ENCODE measurements at places on chromosomes 4 and X. TPM values are rescaled to one million over a fixed set of nuclear protein-coding genes. Genes with fewer than 3 reads are reported as not detected.

DNA sequence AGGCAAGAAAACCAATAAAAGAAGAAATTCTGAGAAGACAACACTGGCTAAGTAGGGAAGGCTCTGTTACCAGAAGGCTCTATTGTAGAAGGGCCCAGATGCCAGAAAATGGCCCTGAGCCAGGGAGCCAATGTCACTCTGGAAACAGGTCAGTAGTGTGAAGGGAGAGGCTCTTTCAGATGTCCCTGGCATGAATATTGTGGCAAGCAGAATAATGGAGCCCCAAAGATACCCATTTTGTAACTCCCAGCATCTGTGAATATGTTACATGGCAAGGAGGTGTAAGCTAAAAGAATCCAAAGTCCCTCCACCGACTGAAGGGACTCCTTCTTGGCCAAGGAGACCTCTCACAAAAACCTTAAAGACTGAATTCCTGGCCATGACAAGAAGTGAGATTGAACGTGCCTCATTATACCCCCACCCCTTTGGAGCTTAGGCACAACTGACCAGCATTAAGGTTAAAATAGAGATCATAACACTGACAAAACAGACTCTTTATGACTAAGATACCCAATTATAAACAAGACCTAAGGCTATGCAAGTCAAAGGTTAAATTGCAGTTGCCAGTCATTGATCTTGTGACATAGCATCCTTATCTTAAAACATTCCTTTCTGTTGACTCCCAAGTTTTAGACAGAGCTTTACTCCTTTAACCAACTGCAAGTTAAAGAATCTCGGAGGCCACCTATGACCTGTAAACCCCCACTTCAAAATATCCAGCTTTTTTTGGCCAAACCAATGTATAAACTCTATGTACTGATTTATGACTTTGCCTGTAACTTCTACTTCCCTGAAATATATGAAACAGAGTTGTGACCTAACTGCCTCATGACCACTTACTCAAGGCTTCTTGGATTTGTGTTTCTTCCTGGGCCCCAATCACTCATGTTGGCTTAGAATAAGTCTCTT, 42.2 kb upstream of the SMIM10 start:
- no peak for DNase-seq

- no peak for DNase-seq
These were observed 488.2 kb downstream of the GRID2 start for GRCh38 chr4:92791871-92792440.

DNA sequence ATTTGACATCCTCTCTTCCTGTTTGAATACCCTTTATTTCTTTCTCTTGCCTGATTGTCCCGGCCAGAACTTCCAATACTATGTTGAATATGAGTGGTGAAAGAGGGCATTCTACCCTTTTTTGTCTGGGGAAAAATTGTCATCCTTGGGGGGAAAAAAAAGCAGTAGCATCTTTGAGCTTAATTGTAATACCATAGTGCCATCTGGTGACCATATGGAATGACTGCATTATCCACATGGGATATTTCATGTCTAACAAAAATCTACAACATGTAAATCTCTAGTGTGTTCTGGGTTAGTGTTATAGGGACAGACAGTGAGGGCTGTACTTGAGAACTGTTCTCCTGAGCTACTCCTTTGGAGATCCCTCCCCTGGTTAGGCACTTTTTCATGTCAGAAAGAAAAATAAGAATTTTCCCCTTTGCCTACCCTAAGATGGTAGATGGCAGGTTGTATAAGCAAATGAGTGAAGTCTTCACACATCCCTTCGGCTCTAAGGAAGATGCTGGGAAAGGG, 26.0 kb downstream of the CAPN6 start:
- DNase-seq: no peak

Gene ARMCX2
- 6.8 TPM for total RNA-seq

DNA sequence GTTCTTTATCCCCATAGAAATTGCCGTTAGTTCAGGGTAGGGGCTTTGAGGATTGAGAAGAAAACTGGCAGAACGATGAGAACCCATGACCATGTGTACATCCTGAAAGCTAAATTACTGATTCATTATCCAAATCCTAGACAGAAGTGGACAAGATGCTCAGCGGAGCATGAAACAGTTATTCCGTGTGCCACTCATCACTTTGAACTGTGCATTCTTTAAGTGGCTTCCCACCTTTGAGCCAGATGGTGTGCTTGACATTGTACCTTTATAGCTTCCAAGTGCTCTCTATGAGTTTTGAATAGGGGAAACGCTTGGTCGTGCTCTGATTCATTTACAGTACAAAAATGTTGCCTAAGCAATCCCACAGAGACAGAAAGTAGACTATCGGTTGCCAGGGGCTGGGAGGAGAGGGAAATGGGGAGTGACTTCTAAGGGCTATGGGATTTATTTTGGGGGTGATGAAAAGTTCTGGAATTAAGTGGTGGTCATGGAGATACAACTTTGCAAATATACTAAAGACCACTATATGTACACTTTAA, 100.0 kb downstream of the DOCK11 start:
- no peak for DNase-seq

DNA sequence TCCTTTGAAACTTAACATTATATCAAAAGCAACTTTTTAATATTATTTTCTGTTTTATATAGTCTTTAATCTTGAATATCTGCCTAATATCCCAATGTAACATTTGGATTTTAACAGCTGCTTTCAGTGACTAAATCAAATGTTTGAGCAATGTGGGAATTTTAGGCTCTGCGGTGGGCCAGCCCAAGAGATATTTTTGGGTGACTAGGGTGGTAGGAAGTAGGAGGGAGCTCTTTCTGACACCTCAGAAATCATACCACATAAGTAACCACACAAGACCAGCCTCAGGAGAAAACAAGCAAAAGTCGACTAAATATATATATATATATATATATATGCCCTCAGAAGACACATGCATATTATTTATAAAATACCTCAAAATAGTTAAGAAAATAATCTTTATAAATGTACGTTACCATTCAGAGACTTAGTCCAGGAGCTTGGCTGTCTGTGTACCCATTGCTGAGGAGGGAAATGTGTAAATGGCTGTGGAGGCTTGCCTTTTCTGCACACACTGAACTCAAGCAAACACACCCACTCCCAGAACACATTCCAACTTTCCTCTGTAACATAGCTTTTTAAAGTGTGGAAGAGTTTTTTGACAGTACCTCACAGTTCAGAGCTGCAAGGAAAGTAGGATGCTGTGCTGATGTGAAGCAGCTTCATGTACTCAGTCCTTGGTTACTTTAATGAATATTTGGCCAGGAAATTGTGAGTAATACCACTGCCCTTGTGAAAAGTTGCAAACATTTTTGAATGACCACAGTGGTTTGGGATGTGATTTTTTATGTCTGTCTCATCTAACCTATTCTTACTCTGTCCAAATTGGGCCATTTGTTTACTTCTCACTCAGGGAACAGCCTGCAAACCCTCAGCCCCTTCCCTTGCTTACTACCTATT, at the start of gene RTL3:
Gene RTL3, minus strand, starts transcription at position 484 of the 900 bp plus-strand sequence. CDS start 908 bp downstream, outside the sequence.
- no peak for DNase-seq

DNA sequence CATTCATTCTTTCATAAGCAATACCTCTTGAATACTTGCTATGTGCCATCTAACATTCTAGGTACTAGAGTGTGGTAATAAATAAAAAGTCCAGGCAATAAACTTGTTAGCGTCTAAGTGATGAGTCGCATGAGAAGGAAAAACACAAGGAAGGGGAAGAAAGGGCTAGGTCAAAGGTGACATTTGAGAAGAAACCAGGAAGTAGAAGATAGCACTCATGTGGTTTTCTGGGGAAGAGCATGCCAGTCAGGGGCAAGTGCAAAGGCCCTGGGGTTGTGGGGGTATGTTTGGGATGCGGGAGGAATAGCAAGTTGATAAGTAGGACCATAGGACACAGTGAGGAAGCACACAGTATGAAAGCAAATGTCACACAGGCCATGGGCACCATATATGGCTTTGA, 157.0 kb downstream of the TSPAN5 start:
- DNase-seq: no peak

Gene PSAPL1
- total RNA-seq: not detected

DNA sequence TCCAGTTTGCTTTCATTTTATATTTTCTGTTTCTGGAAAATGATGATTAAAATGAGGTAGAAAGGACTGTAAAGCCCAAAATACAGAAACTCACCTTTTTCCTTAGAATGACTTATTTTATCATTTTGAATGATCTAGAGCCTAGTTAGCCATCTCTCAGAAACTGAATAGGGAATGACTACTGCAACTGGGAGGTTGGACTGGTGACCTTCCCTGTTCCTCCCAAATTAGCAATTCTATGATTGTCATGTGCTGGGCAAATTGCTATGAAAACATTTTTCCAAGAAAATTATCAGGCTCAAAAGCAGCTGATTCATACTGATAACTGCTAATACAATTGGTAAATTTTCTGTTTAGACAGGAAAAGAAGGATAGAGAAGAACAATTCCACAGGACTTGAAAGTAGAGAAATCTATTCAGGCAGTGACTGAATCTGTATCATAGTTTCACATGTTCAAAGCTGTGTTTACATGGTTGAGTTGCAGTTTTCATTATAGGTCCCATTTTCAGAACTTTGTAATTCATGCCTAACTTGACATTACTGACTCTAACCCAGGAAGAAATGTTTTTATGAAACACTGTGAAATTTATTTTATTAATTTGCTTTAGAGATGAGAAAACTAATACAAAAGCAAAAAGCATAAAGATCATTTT, 43.4 kb upstream of the SEC24B start:
- no peak for DNase-seq

Gene FGFR3
- 209 TPM for total RNA-seq

Gene MAB21L2
- 106 TPM for total RNA-seq

Gene SLC26A1
- total RNA-seq: 1.8 TPM

DNA sequence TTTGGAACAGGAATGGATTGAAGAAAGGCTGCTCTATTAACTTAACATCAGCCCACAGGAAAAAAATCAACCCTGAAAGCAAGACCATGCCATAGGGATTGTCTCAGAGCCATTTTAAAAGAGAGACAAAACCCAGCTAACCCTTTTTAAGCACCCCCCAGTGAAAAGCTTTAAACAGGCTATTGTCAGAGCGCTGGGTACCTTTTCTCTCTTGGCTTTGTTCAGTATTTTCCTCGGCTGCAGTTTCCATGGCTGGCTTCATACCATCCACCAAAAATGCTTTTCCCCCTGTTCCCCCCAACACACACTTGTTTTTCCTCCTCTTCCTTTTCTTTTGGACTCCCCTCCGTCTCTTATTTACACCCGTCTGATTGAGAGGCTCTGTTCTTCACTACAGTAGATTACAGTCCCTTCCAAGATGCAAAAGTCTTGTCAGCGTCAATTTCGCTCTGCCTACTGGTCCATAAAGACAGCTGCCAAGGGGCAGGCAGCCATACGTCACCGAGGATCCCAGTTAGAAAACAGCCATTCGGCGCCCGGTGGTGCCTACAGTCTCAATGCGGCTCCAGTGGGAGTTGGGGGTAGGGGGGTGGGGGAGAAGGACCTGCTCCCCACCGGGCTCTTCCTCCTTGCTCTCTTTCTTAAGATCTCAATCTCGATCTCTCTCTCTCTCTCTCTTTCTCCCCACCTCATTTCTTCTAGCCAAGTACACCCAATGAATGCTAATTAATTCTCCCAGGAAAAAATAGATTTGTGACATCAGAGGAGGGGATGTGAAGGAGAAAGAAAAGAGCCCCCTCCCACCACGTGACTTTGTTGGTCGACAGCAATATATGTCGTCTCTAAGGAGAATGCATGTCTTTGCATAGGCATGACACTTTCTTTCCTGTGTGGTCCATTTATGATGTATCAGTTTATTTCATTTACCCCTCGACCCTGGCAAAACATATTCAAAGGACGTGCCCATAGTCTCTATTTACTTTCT, at the start of gene GPM6B:
Gene GPM6B, minus strand, starts transcription at position 451 of the 985 bp plus-strand sequence. Its CDS starts 189 bp downstream, at position 262.
- no peak for DNase-seq

- no peak for DNase-seq
These were observed 286.1 kb downstream of the DCHS2 start for GRCh38 chr4:154205471-154205870.

Gene FGFBP2
- 2.2 TPM for total RNA-seq

- no peak for DNase-seq
These were observed 74.9 kb downstream of the GLUD2 start for GRCh38 chrX:121122332-121122731.

DNA sequence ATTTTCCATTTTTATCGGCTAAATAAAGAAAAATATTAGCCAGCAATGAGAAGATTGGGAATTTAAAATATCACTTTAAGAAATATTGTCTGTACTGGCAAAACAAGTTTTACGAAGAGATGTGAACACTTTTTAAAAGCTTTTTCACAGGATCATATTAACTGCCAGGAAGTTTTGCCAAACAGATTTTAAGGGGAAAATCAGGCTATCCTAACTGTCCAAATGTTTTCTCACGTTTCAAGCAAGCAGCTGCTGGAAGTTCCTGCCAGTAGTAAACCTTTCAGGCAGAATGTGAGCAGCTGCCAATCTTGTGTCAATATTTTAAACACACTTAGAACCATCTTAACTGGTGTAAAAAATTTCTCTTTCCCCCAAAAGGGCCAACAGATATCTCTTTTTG, 101.1 kb downstream of the ADGRL3 start:
- no peak for DNase-seq

- no peak for DNase-seq
These were observed 11.0 kb upstream of the DUSP9 start for GRCh38 chrX:153635788-153636668.

- DNase-seq: no peak
These were observed 1327.4 kb downstream of the FSTL5 start for GRCh38 chr4:160836431-160836830.

DNA sequence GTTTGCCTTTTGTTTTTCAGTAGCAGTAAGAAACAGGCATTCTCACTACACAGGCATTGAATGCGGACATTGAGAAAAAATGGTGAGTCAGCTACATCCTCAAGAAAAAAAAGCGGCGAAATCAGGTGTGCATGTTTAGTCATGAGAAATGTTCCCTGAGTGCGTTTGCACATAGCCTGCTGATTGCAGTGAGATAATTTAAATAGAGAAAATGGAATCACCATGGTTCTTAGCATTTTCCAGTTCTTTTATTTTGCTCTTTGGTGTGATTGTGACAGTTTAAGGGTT, 54.1 kb upstream of the CLDN34 start:
- no peak for DNase-seq

- DNase-seq: no peak
These were observed 105.8 kb upstream of the DCLK2 start for GRCh38 chr4:149972407-149972806.

DNA sequence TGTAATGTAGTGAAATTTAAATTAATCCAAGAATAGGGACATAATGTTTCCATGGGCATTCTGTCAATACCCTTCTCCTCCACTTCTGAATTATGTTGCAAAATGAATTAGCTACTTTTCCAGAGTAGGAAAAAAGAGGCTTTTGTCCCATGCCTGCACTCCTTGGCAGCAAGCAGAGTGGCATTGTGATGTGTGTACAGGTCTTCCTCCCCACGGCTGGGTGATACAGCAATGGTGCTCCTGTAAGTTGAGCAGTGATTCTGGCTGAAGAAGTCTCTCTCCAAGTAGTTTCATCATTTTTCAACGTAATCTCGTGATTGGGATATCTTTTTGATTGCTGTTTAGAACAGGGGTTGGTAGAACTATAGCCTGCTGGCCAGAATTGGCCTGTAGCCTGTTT, 59.9 kb downstream of the KIT start:
- no peak for DNase-seq

DNA sequence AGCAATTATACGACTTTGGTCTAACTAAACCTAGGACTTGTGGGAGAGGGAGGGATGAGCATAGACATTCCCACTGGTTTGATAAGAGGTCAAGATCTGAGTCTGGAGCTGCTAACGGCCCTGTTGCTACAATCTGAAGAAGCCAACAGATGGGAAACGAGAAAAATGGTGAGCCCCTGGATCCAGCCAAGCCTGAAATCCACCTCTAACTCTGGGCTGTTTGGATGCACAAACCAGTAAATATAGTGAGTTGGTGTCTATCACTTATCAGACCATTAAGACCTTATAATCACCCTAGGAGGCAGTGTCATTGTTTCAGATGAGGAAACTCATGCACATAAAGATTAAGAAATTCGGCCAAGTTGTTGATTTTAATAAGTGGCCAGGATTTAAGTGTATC, 50.5 kb downstream of the ADGRA3 start:
- DNase-seq: no peak

Measured in transverse colon (tissue), 4 donors.